ENCODE measurements at places on chromosomes 7 and 10. TPM values are rescaled to one million over a fixed set of nuclear protein-coding genes. Genes with fewer than 3 reads are reported as not detected.

DNA sequence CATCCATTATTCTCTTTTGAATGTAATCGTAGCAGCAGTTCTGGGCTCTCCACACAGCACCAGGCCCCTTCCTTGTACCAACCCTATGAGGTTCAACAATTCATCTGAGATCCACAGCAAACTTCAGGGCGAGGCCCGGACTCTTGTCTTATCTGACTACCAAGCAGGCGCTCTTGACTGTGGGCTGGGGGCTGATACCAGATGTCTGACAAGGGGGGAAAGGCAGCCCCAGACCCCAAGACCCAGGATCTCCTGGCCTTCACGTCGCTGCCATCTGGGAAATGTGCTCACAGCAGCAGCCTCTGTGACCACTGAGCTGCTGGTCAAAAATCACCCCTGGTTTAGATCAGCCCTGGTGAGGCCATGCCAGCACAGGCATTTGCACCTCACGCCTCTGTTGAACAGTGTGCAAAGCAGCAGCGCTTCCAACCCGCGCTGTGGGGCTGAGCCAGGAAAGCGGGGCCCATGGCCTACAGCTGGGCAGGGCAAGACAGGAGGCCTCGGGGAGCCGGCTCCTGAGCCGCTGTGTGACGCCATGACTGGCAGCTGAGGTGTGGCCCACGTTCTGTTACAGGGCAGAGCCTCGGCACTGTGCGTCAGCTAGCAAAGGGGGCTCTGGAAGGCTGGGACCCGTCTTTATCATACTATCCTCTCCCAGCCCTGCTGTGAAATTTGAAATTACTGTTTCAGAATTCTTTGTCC lies 143.9 kb downstream of the PAXIP1 start:
- DNase-seq = no peak

DNA sequence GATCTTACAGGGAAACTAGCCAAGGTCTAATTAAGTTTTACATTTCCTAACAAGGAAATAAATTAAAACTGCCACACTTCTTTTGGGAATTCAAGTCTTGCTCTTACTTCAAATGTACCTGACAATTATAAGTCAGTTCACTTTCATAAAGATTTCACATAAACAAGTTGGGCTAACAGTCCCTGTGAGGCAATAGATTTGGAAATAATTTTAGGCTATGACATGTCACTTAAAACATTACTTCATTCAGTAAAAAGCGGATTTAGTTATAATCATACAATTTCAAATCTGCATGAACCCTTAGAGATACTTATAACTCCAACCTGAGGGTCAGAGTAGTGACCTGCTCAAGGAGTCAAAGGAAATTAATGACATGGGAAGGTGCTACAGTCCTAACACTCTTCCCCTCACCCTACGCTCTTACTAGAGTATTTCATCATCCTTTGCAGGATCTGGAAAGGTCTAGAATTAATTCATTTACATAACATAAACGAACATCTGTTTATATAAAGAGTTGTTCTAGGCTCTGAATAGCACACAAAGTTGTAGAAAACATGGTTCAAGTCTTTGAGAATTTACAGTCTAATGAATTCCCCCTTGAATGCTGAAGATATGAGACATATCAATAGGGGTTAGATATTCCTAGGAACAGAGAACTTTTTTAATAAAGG lies 32.3 kb upstream of the DNAJB12 start:
- DNase-seq = no peak

GRCh38 chr7:2120251-2120660 lies 112.5 kb downstream of the MAD1L1 start:
- DNase-seq = no peak

- DNase-seq = no peak
Observed at GRCh38 chr10:71396711-71397295, at the start of gene CDH23. Gene CDH23, plus strand, starts transcription at chr10:71396920. Its CDS starts 42,912 bp downstream, at chr10:71439832.

DNA sequence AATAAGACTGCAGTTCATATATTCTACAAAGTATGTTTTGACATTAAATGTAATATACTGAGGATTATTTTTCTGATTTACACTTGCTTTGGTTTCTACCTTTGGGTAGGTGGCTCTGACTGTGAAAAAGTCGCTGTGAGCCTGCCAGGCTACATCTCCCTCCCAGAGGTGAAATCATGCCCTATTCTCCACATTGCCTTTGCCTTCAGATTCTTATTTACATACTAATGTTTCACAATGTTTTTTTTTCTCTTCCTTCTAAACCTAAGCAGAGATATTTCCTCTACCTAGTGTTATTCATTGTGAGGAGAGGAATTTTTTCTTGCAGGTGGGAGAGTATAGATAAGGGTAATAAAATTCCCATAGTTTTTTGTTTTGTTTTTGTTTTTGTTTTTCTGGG lies 111.5 kb upstream of the ANTXRL start:
- no peak for DNase-seq

DNA sequence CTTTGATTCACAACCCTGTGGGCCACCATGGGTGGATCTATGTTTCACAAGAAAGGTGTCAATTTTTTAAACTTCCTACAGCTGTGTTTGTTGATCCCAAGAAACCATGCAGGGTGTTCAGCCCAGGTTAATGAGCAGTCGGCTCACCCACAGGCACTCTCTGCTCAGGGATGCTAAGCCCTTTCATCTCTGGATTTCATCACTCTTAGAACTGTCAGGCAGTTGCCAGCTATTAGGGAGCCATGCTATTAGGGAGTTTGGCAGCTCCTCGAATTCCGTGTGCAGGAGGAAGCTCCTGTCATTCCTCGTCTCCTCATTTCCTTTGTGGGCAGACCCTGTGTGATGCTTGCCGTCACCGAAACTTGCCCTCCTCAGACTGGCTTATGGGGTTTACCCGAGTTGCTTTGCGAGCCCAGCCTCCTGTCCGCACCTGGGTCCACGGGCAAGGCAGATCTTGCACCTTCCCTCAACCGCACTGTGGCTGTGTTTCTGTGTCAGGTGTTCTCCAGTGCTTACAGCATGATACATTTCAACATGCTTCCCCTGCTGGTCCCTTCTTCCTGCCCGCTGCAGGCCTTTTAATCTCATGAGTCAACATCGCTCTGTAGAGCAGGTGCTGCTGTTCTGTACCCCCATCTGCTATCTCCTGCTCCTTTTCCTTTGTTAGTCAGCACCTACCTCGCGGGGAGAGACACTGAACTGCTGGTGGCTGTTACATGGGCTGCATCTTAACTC lies 509.8 kb downstream of the SUGCT start:
- peak; percentile 4 for DNase-seq

GRCh38 chr7:151168003-151168786 lies 701 bp upstream of the GBX1 start:
- DNase-seq = peak; percentile 81

DNA sequence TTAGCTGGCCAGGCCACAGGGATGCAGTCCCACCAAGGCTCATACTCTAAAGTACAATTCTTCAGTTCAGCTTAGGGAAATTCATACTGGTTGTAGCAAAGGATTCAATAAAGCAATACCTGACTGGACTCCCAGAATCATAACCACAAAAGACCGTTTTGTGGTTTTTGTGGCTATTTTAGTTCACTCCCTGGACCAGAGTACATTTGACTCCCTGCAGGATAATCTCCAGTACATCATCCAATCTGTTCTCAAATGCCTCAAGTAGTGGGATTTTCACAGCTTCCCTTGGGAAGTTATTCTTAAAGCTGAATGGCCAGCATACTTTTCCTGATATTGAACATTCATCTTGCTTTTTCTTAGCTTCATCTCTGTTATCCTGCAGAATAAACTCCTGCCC lies 29.3 kb upstream of the YAE1 start:
- no peak for DNase-seq

The PHKG1 gene
- 4.1 TPM for total RNA-seq

The TUBAL3 gene
- not detected for total RNA-seq

Measured in activated naive CD4-positive, alpha-beta T cell treated with anti-CD3 and anti-CD28 coated beads, Interleukin-2, amount 50 U/mL, for 72 hours (primary cell).